ENCODE measurements at places on chromosomes 1 and 21.

- no peak for DNase-seq
These were observed 30.7 kb upstream of the KIAA1614 start for GRCh38 chr1:180881806-180882509.

DNA sequence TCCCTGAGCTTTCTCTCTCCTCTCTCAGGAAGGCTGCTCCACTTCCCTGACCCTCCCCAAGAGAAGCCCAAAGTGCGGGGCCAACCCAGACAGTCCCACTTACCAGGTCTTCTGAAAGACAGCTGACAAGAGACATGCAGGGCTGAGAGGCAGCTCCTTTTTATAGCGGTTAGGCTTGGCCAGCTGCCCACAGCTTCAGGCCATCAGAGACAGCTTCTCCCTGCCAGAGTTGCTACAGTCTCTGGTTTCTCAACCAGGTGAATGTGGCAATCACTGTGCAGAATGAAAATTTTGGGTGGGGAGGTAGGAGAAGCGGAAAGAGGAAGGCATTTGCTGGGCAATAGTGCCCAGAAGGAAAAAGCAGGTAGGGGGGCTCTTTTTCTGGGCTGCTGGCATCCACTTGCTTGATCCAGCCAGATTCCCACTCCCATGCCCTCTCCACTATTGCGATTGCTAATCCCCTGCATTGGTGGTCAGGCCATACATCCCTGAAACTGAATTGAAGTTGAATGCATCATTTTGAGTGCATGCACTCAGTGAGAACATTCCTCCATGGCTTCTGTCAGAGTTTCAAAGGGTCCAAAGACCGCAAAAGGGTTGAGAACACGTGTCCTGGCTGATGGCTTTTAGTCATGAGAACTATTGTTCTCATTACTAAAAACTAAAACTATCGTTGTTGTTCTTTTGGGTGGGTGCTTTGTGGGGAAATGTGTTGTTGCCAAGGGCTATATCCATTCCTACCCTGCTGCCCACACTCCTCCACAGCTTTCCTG lies at the start of gene S100A8:
Gene S100A8, minus strand, starts transcription at position 136 of the 773 bp plus-strand sequence. CDS start 538 bp downstream, outside the sequence.
- DNase-seq: no peak

DNA sequence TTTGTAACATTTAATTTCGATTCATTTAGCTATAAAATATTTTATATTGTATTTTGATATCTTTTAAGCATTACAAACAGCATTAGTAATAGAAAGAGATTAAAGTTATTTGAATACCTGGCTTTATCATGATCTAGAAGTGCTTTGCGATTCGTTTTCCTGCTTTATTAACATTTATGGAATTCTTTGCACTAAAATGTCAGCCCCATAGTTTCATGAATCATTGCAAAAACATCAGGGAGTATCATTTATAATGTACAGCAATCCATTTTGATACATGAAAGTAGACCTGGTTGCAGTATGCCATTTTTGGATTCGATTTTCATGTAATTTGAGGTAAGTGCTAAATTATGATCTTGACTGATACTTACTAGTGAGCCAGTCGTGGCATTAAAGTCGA lies 108.0 kb upstream of the DPYD start:
- no peak for DNase-seq

DNA sequence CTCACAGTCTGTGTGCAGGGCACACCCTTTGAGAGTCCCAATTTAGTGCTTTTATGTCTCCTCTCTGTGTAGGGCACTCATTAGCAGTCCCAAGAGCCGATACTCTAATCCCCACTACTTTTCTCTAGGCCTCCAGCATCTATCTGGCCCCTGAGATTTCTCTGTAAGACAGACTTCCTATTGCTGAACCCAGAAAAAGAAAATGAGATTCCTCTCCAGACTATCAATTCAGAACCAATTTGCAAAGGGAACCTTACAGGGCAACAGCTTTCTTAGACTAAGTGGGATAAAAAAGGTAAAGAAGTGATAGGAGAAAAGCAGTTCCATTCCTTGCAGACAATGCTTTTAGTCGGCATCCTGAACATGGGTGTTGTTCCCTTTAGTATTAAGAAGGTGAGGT lies 172.2 kb downstream of the EDEM3 start:
- no peak for DNase-seq

DNA sequence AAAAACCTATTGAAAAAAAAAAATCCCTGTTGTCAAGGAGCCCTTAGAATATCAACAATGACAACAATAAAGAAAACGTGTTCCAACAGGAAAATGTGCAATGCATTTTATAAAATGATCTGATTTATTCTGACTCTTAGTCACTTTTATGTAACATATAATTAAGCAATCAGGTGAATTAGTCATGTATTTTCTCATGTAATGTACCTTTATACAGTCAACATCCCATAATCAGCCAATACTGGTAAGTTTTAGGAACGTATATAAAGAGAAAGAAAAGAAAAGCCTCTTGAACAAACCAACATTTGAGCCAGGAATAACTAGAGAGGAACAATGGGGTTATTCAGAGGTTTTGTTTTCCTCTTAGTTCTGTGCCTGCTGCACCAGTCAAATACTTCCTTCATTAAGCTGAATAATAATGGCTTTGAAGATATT lies at the start of gene CLCA4:
Gene CLCA4, plus strand, starts transcription at position 292 of the 435 bp plus-strand sequence. Its CDS starts 42 bp downstream, at position 334.
- DNase-seq: no peak

- no peak for DNase-seq
These were observed 620.6 kb upstream of the CAMK1G start for GRCh38 chr1:208962867-208963266.

DNA sequence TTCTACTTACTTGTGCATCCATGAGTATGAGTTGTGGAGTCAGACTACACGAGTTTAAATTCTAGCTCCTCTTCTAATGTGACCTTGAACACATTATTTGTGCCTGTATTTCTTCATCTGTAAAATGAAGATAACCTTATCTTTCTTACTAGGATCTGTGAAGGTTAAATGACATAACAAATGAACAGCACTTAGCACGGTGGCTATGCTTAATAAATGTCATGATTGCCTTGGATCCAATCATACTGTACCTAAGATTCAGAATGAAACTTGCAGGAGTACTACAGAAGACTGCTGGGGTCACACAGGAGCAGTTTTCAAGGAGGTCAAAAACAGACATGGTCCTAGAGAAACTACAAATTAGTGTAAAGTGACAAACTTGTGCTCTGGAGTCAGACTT lies 22.2 kb upstream of the ALG14 start:
- no peak for DNase-seq

All from stimulated activated CD4-positive, alpha-beta T cell treated with anti-CD3 and anti-CD28 coated beads, Interleukin-4, amount 100 ng/mL, for 48 hours (primary cell).